AG04450 (cell line): ENCODE measurements at places on chromosomes 4 and X.

- DNase-seq: no peak
Measured at GRCh38 chrX:132022198-132022966, 720 bp upstream of the STK26 start.

GRCh38 chrX:584572-584971 lies 46.0 kb upstream of the SHOX start:
- no peak for DNase-seq

DNA sequence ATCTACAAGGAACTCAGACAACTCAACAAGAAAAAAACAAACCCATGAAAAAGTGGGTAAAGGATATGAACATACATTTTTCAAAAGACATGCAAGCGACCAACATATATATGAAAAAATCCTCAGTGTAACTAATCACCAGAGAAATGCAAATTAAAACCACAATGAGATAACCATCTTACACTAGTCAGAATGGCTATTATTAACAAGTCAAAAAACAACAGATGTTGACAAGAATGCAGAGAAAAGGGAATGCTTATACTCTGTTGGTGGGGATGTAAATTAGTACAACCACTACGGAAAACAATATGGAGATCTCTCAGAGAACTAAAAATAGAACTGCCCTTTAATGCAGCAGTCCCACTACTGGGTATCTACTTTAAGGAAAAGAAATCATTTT lies 12.1 kb downstream of the NIPAL1 start:
- DNase-seq: no peak

DNA sequence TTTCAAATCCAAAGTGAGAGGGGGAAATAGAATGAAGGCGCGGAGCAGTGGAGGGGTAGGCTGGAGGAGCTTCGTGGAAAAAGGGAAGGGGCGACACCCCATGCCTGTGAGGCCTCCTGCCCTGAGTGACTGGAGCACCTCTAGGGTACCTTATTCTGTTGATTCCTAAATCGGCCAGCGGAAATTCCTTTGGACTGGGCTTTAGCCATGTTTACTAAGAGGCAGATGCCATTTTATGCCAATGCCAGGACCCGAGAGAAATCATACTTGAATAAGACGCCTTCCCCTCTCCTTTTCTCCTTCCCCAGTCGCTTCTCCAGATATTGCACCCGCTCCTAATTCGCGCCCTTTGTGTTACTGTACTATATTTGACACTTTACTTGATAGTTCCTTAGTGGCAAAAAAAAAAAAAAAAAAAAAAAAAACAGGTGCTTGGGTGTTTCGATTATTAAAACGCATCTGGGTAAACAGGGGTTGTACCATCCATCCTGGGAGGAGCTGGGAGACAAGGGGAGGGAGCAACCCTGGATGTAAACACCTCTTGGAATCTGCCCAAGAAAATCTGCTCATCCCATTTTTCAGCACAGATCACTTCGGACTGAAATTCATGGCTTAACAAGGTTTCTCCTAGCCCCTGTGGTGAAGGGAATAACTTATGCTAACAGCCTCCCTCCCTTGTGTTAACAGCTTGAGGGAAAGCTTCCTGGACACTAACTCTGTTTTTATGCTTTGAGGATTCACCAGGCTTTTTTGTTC lies 1.5 kb downstream of the BMP3 start:
- no peak for DNase-seq

DNA sequence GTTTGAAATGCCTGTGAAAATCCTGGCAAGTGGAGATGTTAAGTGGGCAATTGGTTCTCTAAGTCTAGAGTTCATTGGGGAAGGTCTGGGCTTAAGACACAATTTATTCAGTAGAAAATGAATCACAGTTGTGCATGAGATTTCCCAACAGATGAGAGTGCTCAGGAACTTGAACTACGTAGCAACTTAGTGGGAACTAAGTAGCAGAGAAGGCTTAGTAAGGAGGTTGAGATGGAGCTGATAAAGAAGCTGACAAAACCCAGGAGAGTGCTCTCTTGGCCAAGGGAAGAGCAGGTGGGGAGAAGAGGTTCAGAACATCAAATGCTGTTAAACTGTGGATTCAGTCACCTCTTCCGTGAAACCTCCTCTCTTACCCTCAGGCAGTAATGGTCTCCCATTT lies 33.0 kb downstream of the AFF1 start:
- no peak for DNase-seq

- DNase-seq: no peak
Measured at GRCh38 chr4:152304220-152304619, 231.7 kb downstream of the FBXW7 start.

- DNase-seq: no peak
Measured at GRCh38 chrX:124501586-124501985, 155.2 kb downstream of the SH2D1A start.

GRCh38 chrX:67545893-67546495 lies 2.2 kb downstream of the AR start:
- DNase-seq: no peak

- no peak for DNase-seq
Measured at GRCh38 chrX:41047878-41048534, 37.2 kb upstream of the USP9X start.
